ENCODE measurements at places on chromosomes 2 and 18. TPM values are rescaled to one million over a fixed set of nuclear protein-coding genes. Genes with fewer than 3 reads are reported as not detected.

GREB1L gene
- 3.9 TPM for total RNA-seq

- no peak for DNase-seq
Observed at GRCh38 chr2:96770442-96771202, 9.9 kb downstream of the CNNM4 start.

AGXT gene
- not detected for total RNA-seq

ALKAL2 gene
- total RNA-seq = not detected

Data from M059J (cell line).